ENCODE measurements at places on chromosomes 4 and X. TPM values are rescaled to one million over a fixed set of nuclear protein-coding genes. Genes with fewer than 3 reads are reported as not detected.

Gene CXCL3
- total RNA-seq, result 1.2 TPM

Gene INTU
- 5.0 TPM for total RNA-seq

Gene RBM46
- not detected for total RNA-seq

Gene TCEAL7
- 1.9 TPM for total RNA-seq

Gene MUC7
- total RNA-seq, result not detected

GRCh38 chr4:107319386-107319785 is 283.3 kb upstream of the DKK2 start:
- no peak for DNase-seq

DNA sequence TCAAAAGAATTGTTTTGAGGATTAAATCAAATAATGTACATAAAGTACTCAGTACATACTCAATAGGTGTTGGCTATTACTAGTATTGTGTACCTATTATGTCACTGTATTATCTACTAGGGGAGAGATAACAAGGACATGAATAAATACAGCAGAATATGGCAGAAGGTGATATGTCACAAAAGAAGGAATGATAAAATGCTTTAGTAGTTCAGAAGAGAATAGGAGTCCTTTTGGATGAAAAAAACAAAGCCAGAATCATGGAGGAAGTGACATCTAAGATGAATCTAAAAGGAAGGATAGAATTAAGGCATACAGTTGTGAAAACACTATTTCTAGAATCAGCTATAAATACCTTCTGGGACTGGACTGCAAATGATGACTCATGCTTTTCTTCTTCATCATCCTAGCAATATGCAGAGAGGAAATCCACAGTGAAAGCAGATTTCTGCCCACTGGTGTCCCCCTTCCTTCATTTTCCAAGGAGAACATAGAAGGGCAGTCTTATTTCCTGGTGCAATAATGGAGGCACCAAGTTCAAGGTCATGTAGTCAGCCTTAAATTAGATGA is 98.7 kb downstream of the GLUD2 start:
- DNase-seq, result no peak

GRCh38 chr4:72770708-72771107 is 201.7 kb upstream of the ADAMTS3 start:
- DNase-seq, result no peak

GRCh38 chr4:180422989-180423711 is 1820.1 kb upstream of the TENM3 start:
- no peak for DNase-seq

DNA sequence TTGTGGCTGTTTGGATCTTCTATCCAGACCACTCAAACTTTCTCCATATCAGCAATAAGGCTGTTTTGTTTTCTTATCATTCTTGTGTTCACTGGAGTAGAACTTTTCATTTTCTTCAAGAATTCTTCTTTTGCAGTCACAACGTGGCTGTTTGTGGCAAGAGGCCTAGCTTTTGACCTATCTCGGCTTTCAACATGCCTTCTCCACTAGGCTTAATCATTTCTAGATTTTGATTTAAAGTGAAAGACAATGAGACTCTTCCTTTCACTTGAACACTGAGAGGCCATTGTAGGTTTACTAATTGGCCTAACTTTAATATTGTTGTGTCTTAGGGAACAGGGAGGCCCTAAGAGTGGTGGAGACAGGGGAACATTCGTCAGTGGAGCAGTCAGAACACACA is 19.1 kb downstream of the FGF2 start:
- DNase-seq, result no peak

- DNase-seq, result no peak
Measured at GRCh38 chrX:46922611-46923010, 10.4 kb downstream of the JADE3 start.
